ENCODE measurements at places on chromosomes 7 and 10. TPM values are rescaled to one million over a fixed set of nuclear protein-coding genes. Genes with fewer than 3 reads are reported as not detected.

PTPN20 gene
- 15.9 TPM for total RNA-seq

NPY4R2 gene
- total RNA-seq = not detected

SNCG gene
- total RNA-seq = 20.4 TPM

ZNF487 gene
- total RNA-seq = 1.8 TPM

PNLIPRP2 gene
- total RNA-seq = not detected

CYP3A4 gene
- total RNA-seq = not detected

TMEM229A gene
- total RNA-seq = not detected

ADCY1 gene
- 3.6 TPM for total RNA-seq

Data from heart left ventricle (tissue), 16 donors.